ENCODE measurements at places on chromosomes 12 and 14. TPM values are rescaled to one million over a fixed set of nuclear protein-coding genes. Genes with fewer than 3 reads are reported as not detected.

- DNase-seq = no peak
Observed at GRCh38 chr12:119145367-119145766, 33.4 kb upstream of the HSPB8 start.

GRCh38 chr12:38538319-38538718 is 221.7 kb downstream of the ALG10B start:
- no peak for DNase-seq

DNA sequence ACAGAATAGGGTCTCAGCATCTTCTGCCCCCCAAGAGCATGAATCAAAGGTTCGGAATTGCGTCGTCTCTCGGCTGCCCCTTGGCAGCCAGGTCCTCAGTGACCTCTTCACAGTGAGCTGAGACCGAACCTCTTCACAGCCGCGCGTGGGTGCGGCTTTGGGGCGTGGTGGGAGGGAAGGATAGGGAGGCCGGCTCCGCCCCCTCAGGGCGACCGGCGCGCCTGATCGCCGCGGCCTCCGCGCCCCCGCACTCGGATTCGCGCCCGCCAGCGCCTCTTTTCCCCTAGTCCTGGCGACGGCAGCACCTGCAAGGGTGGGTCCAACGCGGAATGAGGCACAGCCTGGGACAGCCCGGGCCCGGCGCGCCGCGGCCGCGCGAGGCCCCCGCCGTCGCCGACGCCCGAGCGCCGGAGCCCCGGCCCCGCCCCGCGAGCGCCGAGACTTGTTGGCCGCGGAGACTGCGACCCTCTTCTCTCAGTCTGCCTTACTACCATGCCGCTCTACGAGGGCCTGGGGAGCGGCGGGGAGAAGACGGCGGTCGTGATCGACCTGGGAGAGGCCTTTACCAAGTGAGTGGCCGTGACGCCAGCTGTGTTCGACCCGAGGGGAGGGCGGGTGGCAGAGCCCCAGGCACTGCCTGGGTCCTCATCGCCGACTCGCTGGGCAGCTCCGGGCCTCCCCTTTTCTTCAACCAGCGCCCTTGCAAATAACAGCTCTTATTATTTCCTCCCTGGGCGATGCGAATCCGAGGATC is at the start of gene ACTR10:
ACTR10 (plus strand) TSS at position 424 of the 754 bp plus-strand sequence; CDS start at position 493, 69 bp downstream.
- peak; percentile 52 for DNase-seq

The SMOC1 gene
- total RNA-seq = 8.0 TPM

DNA sequence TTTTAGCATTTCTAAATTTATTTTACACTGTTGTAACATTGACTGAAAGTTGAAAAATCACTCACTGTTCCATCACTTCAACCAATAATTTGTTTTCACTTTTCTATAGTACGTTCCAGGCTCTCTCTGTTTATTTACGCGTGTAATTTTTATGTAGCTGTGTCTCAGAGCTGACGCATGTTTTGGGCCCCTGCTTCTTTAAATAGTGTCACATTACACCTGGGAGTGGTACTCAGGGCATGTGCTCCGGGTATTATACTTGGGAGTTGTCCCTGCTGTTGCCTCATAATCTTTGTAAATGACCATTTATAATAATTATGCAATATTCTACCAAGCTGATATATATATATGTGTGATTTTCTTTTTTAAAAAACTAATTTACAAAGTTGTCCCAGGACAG is 132.8 kb upstream of the CPM start:
- DNase-seq = no peak

DNA sequence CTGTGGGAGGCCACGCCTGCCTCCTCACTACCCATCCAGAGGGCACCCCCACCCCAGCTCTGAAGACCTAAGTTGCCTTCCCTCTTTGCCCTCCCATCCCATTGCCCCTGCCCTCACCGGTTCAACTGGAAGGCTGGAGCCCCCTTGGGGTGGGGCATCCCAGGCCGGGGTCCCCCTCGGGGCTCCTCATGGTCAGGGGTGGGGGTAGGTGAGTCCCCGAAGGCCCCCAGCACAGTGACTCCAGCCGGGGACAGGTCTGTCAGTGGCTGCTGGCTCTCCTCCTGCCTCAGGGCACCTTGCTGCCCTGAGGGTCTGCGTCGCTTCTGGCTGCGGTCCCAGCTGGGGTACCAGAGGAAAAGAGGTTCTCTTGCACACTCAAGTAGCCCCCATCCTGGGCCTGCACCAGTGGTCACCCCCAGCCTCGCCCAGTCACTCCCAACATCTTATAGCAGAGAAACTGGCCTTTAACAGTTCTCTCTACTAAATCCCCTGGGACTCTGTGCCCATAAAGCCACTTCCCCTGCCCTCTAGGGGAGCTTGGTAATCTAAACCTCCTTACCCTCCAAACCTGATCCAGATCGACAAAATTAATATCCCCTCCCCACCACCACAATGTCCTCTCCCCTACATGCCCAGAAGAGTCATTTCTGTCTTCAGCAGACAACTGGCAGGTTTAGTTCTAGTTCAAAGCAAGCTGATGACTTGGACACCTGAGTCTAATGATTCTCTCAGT is 5.1 kb downstream of the PIANP start:
- no peak for DNase-seq

DNA sequence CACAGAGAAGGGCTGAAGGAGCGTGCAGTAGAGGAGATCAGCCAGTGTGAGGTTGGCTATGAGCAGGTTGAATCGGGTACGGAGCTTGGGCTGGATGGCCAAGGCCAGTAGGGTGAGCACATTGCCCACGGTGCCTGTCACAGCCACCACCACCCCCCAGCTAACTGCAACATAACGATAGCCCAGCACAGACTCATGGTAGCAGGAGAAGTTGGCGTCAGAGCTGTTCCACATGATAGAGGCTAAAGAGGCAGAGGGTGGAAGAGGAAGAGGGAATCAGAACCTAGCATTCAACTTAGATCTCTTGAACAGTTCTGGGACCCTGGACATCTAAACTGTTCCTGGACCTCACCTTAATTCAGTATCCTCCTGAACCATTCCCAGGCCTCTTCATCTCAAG is 668 bp downstream of the GPR84 start:
- DNase-seq = no peak

DNA sequence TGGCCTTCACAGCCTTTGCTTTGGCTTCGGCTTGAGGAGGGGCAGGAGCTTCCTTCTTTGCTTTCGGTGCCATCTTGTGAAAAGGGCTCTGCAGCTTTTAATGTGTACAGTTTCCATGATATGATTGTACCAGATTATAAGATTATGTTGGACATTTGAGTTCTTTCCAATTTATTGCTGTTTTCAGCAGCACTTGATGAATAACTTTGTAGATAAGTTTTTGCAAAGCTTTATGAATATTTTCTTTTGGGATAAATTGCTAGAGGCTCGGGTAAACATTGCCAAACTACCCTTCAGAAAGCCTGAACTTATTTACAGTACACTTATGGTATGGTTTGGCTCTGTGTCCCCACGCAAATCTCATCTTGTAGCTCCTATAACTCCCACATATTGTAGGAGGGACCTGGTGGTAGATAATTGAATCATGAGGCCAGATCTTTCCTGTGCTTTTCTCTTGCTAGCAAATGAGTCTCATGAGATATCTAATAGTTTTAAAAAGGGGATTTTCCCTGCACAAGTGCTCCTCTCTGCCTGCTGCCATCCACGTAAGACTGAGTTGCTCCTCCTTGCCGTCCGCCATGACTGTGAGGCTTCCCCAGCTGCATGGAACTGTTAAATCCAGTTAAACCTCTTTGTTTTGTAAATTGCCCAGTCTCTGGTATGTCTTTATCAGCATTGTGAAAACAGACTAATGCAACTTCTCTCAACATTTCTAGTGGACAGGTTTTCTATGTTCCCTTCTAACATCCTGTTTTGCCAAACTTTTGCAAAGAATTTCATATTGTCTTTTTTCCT is 70.4 kb downstream of the RCOR1 start:
- peak; percentile 6 for DNase-seq

DNA sequence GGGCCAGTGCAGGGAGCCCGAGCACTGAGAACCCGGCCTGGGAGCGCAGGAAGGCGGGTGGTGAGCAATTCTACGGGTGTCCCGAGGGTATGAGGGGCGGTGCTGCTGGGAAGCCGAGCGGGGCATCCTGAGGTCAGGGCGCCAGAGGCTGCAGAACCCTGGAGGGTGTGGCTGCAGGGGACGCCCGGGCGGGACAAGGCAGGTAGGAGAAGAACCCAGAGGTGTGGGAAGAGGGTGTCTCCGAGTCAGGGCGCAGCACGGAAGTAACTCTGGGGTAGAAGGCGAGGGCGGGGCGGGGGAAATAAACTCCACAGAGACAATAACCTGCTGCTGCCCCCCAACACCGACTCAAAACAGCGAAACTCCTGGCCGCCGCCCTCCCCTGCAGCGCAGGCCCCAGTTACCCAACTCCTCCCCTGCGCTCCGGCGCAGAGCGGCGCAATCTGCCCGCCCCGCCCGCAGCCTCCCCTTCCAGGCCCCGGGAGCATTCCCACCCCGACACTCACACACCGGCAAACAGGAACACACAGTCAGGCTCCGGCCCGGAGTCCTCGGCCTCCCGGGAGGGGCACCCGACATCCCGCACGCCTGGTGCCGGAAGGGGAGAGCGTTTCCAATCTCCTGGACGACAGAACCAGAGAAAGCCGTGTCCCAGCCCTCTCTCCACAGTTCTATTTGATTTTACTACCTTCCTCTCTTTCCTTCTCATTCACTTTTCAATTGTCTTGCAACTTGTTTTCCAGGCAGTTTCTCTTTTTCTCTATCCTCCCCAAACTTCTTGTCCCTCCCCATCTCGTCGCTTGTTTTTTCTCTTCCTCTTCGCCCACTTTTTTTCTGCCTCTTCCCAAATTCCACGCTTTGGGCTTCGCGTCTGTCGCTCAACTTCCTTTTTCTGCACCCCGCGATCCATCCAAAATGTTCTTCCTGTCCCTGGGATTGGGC is 2.4 kb downstream of the HRK start:
- no peak for DNase-seq

DNA sequence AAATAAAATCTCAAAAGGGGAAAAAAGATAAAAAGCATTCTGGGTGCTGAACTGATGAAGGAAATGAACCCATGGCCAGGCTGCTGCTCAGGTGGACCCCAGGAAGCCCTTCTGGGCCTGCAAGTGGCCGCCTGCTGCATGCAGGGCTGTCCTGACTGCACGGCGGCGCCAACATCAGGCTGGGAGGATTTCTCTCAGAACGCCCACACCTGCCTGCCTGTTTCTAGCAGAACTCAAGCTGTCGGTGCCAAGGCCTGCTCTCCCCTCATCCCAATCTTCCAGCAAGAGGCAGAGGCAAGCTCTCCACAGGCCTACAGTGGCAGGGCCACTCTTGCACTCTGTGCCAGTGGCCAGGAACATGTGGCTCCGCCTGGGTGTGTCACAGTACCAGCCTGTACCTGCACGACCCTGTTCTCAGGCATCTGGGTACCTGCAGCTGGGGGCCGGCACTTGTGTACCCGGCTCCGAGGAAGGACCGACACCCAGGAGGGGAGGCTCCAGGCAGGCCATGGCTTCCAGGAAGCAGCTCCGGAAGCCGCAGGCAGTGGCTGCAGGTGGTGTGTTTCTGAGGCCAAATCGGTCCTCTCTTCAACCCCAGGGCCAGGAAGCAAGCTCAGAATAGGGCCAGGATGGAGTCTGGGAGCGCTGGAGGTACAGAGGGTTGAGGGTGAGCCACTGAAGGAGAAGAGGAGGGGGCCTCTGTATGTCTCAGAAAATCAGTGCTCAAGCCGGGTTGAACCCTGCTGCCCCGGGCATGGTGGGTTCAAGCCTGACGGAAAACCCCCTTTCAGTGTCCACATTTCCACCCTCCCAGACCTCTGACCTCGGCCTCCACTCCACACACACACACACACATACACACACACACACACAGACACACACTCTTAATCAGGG is 2.5 kb upstream of the INF2 start:
- DNase-seq = no peak

GRCh38 chr12:79964100-79964627 is 29.3 kb upstream of the PPP1R12A start:
- no peak for DNase-seq

DNA sequence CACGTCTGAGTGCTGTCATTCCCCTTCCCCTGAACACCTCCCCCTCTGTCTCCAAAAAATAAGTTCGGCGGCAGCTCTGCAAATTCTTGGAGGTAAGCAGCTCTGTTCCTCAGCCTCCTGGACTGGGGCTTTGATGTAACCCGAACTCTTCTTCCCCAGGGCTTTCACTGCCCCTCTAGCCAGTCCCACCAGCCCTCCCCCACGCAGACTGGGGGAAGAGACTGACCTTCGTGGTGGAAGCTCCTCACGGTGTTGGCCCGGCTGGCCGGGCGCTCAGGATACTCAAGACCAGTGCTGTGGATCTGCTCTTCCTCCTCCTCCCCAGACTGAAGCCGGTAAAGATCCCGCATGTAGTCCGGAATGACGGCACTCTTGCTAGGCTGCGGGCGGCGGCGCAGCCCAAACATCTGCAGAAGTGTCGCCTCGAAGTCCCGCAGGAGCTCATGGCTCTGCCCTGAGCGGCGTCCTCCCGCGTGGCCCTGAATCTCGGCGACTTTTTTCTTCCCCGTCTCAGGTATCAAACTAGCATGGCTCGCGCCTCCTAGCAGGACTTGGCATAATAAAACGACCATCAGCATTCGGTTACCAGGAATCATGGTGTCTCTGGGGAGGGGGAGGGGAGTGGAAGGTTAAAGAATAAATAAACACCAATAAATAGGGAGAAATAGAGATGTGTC is 4.9 kb downstream of the BMP4 start:
- DNase-seq = no peak

- DNase-seq = no peak
Observed at GRCh38 chr14:20794644-20795369, 7.8 kb downstream of the RNASE1 start.

DNA sequence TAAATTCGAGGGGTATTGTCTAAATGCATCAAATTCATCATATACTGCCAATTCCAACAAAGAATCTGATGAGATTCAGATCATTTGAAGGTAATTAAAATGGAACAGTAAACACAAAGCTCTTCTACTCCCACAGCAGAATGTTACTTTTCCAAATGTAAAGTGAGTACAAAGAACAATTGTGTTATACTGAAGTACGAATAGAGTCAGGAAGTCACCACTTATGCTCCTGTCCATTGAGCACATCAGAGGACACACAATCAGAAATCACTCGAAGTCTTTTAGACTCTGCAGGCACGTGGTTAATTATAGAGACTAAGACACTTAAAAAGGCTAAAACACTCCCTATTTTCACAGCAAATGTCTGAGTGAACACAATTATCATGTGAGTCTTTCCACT is 388.5 kb upstream of the MIS18BP1 start:
- DNase-seq = no peak

- no peak for DNase-seq
Observed at GRCh38 chr12:119989361-119989730, 310 bp downstream of the BICDL1 start.

DNA sequence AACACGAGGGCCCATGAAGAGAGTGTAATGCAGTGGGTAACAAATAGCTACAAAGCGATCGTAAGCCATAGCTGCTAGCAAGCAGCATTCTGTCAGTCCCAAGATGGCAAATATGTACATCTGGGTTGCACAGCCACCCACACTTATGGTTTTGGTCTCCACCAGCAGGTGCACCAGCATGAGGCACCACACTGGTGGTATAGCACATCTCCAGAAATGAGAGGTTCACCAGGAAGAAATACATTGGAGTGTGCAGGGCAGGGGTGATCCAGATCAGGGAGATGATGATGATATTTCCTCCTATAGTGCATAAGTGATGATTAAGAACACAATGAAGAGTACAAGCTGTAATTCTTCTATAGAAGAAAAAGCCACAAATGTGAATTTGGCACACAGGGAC is 26.4 kb upstream of the OR10A7 start:
- DNase-seq = no peak
